CD4-positive, alpha-beta T cell treated with Interleukin-15 for 1 hour (primary cell): ENCODE measurements at places on chromosomes 3 and 15.

GRCh38 chr3:12190221-12190807, 31.6 kb upstream of the TIMP4 start:
- no peak for DNase-seq

GRCh38 chr15:47688573-47689086, 28.7 kb upstream of the SEMA6D start:
- no peak for DNase-seq

GRCh38 chr3:122002611-122003010, 19.4 kb downstream of the ILDR1 start:
- no peak for DNase-seq

DNA sequence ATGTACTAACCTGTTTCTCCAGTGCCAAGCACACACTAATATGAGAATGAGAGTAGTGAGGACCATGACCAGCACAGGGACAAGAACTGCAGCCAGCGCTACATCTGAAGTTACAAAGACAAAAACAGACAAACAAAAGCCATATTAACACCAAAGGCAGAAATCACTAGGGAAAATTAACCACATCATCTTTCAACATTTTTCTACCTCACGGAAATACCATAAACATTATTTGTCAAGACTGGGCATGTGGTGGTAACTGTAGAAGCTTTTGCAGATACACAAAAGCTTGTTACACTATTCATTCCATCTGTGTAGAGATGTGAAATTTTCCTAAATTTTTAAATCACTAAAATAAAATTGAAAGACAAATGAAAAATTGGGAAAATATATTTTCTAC, 44.9 kb downstream of the ST3GAL6 start:
- no peak for DNase-seq

DNA sequence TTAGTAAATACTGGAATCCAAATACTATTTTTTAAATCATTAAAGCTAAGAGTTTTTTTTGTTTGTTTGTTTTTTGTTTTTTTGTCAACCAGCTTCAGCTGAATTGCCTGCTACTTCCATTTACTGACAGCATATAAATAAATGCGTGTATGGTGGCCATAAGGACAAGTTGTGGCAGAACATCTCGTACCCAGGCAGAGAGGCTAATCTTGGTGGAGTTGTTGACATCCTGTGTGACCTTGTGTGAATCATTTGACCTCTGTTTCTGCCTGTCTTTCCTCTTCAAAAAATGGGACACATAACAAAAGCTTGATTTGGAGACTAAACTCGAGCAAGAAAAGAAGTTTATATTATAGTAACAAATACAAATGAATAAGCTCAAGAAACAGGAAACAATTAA, 734.2 kb downstream of the MCTP2 start:
- DNase-seq = no peak

GRCh38 chr3:147393943-147394883, 12.1 kb downstream of the ZIC4 start:
- no peak for DNase-seq

GRCh38 chr3:51974277-51974962, 444 bp upstream of the ABHD14A start:
- no peak for DNase-seq

DNA sequence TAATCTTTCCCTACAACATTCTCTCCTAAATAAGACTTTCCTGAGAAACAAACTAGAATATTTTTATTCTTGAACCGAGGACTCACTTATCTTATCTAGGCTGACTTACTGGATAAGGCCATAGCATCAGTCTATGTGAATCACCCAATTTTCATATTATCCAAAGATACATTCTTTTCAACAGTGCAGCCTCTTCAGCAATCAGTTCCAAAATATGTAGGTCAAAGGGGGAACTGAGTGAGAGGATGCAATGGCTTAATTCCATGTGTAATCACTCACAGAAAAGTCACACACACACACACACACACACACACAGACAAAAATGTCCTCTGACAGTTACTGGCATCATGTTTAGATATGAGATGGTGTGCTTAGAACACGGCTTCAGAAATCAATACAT, 31.5 kb upstream of the MECOM start:
- DNase-seq = no peak

GRCh38 chr3:189338366-189338765, 166.6 kb downstream of the TPRG1 start:
- DNase-seq = no peak

DNA sequence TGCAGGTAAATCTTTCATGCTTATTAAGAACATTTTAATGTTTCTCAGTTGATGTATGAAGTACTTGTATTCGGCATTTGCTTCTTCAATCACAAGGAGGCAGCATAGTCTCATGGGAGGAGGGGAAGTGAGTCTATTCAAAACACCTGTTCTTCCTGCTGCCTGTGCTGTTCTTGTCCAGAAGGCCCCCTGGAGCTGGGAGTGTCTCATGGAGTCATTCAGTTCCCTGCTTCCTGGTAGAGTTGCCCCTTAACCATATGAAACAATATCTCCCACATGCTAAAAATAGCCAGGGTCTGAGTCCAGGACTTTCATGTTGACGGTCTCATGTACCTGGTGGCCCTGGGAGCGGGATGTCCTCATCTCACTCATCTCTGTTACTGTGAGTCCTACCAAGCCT, 15.5 kb upstream of the PPP1R2 start:
- no peak for DNase-seq

DNA sequence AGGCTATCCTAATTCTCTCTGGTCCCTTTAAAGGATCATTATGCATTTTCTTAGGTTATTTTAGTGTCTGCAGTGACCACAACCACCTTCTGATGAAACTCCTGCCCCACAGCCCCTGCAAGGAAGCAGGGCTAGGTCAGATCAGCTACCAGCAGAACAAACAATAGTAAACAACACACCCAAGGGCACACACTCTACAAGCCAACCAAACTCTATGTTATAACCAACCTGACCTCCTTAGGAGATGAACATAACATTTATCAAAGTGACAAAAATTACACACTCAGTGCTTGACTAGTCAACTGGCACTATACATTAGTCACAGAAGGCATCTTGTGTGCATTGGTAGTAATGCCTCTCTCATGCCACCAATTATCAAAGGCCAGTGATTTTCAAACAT, 17.3 kb downstream of the DENND6A start:
- DNase-seq = no peak

GRCh38 chr3:190621927-190622326, 108.0 kb downstream of the IL1RAP start:
- no peak for DNase-seq

- DNase-seq = no peak
Observed at GRCh38 chr3:125137358-125138033, 75.1 kb downstream of the SLC12A8 start.

- no peak for DNase-seq
Observed at GRCh38 chr15:71883447-71883846, 73.1 kb downstream of the NR2E3 start.

DNA sequence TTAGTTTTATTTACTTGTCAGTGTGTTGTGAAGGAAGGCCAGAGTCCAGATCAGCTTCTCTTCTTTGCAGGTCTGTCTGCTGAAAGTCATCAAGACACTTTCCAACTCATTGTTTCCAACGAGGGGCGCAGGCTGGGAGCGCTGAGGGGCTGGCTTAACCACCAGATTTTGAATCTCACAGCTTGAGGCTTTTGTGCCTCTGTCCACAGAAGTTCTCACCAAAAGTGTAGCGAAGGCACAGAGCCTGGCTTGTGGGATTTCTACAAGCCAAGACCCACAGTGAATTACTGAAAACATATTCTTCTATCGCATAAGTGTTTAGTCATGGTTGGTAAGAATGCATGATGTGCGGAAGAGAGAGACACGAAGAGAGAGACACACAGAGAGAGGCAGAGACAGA, 35.2 kb downstream of the BHLHE40 start:
- DNase-seq = no peak

GRCh38 chr3:114496874-114497273, 203.0 kb downstream of the TIGIT start:
- no peak for DNase-seq

- DNase-seq = no peak
Observed at GRCh38 chr3:108976058-108976457, 22.4 kb upstream of the GUCA1C start.

DNA sequence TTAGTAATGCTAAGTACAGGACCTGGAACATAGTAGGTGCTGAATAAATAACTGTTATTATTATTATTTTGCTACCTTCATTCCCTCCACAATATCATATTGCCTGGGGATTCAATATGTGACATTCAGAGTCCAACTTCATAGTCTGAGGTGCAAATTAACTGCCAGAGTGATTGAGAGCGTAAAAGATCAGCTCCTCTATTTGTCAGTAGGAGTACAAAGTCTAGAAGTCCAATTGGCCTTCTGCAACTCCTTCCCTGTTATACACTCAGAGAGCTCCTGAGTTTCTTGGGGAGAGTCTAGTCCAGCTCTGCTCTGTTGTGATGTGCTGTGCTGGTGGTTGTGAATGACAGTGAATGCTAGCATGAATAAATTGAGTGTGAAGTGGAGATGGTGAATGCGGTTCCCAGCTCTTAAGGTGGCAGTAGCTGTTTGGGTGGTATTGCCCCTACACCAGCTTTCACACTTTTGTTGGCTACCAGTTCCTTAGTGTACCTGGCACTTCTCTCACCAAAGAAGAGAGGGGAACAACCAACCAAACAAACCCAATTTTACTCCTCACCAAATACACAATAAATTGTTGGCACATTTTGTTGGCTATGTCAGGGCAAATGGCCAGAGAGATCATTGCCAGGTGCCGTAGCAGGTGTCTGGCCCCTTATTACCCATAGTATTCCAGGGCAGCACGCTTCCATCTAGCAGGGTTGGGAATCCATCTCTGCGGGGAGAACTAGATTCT, 270.1 kb upstream of the TBL1XR1 start:
- DNase-seq = no peak

GRCh38 chr15:57440167-57440566, 63.9 kb downstream of the CGNL1 start:
- no peak for DNase-seq

DNA sequence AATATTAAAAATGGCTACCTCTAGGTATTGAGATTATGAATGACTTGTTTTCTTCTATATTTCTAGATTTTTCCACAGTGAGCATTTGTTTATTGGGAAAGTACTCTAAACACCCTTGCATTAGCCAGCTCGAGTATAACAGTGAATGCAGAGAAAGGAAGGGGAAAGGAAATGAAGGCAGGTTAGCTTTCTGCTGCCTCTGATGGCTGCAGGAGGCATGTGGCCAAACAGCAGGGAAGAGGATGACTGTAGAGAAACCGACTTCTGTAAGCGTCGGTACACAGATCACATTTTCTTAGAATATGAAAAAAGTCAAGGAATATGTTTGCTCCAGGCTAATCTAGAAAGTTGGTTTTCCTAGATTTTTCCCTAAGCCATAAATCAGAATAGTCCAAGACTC, 19.8 kb downstream of the GNB5 start:
- no peak for DNase-seq

DNA sequence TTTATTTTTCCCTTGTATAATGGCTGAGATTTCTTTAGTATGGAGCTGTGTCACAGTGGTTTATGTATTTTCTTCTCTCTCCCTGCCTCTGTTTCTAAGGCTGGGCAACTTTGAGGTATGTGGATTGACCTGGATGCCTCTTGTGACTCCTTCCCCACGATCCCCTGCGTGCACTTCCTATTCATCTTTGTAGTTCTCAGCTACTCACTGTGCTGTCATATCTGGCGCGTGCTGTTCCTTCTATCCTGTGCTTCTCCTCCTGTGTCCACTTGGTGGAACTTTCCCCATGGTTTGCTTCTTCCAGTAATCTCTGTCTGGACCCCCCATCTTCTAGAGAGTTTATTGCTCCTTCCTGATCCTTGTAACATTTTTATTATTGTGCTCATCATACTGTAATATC, 97.3 kb downstream of the AKAP13 start:
- no peak for DNase-seq

- DNase-seq = no peak
Observed at GRCh38 chr3:138942861-138943623, 3.9 kb downstream of the FOXL2 start.

DNA sequence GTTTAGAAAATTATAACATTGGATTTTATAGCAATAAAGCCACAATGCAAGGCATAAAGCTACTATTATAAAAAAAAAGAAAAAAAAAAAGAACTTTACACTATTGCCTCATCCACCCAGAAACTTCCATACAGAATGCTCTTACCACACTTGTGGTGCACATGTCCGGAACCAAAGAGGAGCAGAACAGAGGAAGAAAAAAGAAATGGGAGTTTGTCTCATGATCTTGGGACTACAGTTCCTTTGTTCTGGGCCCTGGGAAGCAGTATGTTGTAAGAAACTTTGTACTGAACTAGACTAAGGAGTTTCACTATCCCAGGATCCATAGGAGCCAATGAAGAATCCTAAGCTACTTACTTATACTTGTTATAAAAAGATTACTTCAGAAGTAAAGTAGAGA, 36.1 kb downstream of the FMN1 start:
- DNase-seq = no peak

GRCh38 chr3:15636028-15636709, 34.6 kb downstream of the BTD start:
- peak; percentile 34 for DNase-seq

GRCh38 chr3:141659821-141660613, 78.1 kb upstream of the RNF7 start:
- no peak for DNase-seq

DNA sequence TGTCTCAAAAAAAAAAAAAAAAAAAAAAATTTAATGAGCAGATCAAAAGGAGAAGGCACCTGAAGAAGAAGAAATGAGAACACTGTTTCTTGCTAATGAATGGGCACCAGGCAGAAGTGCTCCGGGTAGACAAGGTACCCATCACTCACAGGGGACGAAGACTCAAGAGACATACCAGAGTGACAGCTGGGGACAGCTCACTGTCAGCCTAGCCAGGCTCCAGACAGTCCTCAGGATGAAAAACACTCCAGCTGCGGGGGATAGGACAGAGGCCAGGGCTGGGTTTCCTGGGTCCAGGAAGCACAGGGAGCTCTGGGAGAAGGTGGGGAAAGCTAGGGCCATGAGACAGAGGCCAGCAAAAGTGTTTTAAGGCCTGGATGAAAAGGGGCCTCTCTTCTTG, 48.5 kb upstream of the PARL start:
- DNase-seq = no peak

GRCh38 chr3:146625186-146625775, 20.1 kb upstream of the PLSCR5 start:
- DNase-seq = no peak

DNA sequence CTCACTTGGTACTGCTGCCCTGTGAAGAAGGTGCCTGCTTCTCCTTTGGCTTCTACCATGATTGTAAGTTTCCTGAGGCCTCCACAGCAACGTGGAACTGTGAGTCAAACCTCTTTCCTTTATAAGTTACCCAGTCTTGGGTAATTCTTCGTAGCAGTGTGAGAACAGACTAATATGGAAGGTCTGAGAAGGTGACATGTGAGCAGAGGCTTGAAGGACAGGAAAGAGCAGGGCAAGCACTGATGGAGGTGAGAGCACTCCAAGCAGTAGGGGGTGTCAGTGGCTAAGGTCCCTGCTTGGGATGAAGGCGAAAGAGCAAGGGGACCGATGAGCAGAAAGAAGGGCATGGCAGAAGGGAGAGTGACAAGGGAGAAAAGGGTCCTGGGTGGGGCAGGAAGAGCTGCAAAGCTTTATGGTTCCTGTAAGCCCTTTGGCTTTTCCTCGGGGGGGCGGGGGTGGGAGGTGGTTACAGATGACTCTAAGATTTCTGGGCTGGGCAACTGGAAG, 3.5 kb downstream of the EIF4E3 start:
- no peak for DNase-seq
